ENCODE measurements at places on chromosomes 16 and 17.

DNA sequence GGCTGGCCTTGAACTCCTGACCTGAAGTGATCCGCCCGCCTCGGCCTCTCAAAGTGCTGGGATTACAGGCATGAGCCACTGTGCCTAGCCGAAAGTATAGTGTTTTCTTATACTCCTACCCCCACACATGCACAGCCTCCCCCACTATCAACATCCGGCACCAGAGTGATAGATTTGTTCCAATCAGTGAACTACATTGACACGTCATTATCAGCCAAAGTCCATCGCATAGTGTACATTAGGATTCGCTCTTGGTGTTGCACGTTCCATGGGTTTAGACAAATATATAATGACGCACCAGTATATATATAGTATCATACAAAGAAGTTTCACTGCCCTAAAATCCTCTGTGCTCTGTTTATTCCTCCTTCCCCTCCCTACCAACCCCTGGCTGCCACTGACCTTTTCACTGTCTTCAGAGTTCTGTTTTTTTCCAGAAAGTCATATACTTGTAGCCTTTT lies 11.9 kb upstream of the TM4SF5 start:
- H3K4me1 ChIP-seq: no peaks in the 10 kb centered on the region
- H3K36me3 ChIP-seq: no peaks in the 10 kb centered on the region
- DNase-seq: no peak
- H3K4me3 ChIP-seq: no peak overlapping the region
- no peak overlapping the region for H3K27ac ChIP-seq
- peaks cover 38% of the 10 kb centered on the region for H3K27me3 ChIP-seq

DNA sequence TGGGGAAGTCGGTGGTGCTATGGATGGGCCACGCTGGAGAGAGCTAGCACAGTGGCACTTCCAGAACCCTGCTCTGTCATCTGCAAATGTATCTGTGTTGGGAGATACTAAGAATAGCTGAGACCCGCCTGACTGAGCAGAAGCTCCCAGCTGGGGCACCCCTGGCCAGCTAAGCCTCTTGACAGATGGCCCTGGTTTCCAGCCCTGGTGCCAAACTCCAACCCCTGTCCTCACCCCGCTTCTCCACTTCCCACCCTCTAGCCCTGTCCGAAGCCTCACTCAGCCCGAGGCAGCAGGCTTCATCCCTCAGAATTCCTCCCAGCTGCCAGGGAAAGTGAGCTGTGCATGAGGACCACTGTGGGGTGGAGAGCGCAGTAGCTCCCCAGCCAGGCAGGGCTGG lies 124.4 kb downstream of the CCDC144A start:
- H3K36me3 ChIP-seq: no peaks in the 10 kb centered on the region
- H3K4me3 ChIP-seq: no peak overlapping the region
- H3K27ac ChIP-seq: no peak overlapping the region
- peaks cover 36% of the 10 kb centered on the region for H3K27me3 ChIP-seq

DNA sequence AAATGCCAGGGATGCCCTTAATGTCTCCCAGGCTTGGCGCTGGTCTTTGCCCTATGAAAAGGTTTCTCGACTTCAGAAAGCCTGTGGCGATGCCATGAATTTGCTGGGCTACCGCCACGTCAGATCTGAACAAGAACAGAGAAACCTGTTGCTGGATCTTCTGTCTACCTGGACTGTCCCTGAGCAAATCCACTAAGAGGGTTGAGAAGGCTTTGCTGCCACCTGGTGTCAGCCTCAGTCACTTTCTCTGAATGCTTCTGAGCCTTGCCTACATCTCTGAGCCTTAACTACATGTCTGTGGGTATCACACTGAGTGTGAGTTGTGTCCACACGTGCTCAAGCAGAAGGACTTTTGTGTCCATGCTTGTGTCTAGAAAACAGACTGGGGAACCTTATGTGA lies 11.4 kb downstream of the CHST4 start:
- no peak for DNase-seq
- H3K27me3 ChIP-seq: peaks cover 8% of the 10 kb centered on the region
- no peaks in the 10 kb centered on the region for H3K36me3 ChIP-seq
- H3K4me3 ChIP-seq: no peak overlapping the region
- H3K4me1 ChIP-seq: no peaks in the 10 kb centered on the region

GRCh38 chr17:50183421-50183994 lies 17.7 kb downstream of the SGCA start:
- peaks cover 33% of the 10 kb centered on the region for H3K4me1 ChIP-seq
- H3K36me3 ChIP-seq: no peaks in the 10 kb centered on the region
- H3K27me3 ChIP-seq: peaks cover 11% of the 10 kb centered on the region
- DNase-seq: no peak
- H3K4me3 ChIP-seq: peak overlapping the region; percentile 1

GRCh38 chr17:75152523-75152921 lies 1.8 kb downstream of the JPT1 start:
- DNase-seq: no peak
- peaks cover 3% of the 10 kb centered on the region for H3K27me3 ChIP-seq
- peak overlapping the region; percentile 88 for H3K27ac ChIP-seq
- peaks cover 27% of the 10 kb centered on the region for H3K36me3 ChIP-seq
- peaks cover 27% of the 10 kb centered on the region for H3K4me1 ChIP-seq

All from type B pancreatic cell (in vitro differentiated cells).